ENCODE measurements at places on chromosomes 4 and X.

DNA sequence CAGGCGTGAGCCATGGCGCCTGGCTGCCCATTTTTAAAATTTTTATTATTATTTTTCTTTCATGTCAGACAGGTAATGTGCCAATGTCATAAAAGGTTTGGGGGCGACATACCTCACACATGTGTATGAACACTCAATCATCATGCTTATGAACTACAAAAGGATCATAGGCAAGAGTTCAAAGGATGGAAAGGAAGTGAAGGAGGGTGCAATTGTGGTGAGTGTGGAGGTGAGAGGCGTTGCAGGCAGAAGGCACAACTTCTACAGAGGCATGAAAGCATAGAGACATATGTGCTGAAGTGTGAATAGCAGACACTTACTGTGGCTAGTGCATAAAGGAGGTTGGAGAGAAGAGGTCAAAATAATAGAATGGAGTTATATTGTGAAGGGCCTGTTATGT is 4.0 kb downstream of the IGFBP7 start:
- DNase-seq = no peak

DNA sequence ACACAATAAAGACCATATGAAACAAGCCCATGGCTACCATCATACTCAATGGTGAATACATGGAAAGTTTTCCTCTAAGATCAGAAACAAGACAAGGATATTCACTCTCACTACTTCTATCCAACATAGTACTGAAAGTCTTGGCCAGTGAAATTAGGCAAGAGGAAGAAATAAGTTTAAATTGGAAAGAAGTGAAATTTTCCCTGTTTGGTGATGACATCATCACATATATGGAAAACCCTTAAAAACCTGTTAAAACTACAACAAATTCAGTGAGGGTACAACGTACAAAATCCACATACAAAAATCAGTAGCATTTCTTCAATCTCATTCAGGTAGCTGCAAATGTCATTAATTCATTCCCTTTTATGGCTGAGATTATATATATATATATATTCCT is 164.0 kb upstream of the IRS4 start:
- no peak for DNase-seq

GRCh38 chr4:145230726-145231125 is 50.3 kb upstream of the OTUD4 start:
- no peak for DNase-seq

DNA sequence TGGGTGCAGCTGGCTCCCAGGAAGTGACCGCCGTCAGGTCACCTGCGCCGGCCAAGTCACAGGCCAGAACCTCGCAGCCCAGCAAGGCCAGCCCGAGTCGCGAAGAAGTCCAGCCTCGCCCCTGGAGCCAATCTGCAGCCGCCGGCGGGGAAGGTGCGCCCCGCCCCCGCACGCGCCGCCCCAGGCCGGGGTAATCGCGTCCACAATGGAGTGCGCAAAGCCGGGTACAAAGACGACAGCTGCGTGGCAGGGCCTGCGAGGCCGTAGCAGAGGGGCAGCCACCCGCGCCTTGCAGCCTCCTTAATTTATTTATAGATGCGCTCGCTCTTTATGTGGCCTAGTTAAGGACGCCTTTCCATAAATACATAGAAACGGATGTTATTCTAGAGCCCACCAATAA is 139.4 kb upstream of the CPEB2 start:
- no peak for DNase-seq

GRCh38 chr4:2785613-2786012 is 7.3 kb upstream of the SH3BP2 start:
- no peak for DNase-seq

GRCh38 chrX:136794080-136794479 is 13.3 kb upstream of the ARHGEF6 start:
- no peak for DNase-seq

DNA sequence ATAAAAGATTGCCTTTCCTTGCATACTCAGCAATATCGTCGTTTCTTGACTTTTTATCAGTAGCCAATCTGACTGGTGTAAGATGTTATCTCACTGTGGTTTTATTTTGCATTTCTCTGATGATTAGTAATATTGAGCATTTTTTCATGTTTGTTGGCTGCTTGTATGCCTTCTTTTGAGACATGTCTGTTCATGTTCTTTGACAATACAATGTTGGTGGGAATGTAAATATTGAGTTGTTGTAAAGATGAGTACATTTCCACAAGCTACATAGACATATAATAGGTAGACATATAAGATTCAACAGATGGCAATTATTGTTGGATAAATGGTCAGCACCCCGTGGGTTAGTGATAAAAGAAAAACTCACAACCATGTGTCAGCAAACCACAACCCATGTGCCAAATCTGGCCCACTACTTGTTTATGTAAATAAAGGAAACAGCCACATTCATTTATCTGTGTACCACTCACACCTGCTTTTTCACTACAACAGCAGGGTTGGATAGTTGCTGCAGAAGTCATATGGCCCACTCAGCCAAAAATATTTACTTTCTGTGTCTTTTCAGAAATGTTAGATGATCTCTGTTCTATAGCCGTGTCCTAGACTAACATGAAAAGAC is 153.1 kb upstream of the VCX start:
- DNase-seq = no peak

DNA sequence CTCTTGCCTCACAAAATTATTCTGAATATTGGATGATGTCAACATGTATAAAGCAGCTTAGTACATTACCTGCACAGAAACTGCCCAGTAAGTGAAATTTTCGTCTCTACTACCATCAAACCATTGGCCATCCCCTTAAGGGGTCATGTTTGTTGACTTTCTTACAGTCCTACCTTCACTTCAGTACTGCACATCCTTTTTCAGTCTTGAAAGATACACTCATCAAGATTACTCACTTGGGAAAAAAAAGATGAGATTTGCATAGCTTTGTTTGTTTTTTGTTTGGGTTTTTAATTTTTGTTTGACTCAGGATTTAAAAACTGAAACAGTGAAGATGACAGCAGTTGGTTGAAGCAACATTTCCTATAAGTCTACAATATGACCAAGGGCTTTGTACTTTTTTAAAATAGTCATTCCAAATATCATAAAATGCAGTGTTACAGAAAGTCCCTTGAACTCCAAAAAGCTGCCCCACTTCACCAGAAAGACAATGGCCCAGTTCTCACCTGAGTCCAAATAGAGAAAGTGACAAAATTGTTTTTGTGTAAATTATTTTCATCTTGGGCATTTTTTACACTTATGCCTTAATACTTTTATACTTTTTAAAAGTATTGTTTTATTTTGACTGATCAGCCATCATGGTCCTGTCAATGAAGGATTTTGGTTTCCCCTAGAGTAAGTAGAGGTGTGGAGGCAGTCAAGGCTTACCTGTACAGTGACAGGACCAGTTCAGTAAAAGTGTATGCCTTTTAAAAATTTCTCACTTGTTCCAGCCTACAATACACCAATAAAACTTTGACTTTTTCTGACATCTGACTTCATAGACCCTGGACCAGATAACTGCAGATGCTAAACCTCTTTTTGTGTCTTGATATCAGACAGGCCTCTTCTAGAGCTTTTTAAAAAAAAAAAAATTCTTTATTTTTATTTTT is 59.7 kb upstream of the EDA2R start:
- no peak for DNase-seq

GRCh38 chr4:38523054-38523453 is 140.9 kb upstream of the KLF3 start:
- DNase-seq = no peak

DNA sequence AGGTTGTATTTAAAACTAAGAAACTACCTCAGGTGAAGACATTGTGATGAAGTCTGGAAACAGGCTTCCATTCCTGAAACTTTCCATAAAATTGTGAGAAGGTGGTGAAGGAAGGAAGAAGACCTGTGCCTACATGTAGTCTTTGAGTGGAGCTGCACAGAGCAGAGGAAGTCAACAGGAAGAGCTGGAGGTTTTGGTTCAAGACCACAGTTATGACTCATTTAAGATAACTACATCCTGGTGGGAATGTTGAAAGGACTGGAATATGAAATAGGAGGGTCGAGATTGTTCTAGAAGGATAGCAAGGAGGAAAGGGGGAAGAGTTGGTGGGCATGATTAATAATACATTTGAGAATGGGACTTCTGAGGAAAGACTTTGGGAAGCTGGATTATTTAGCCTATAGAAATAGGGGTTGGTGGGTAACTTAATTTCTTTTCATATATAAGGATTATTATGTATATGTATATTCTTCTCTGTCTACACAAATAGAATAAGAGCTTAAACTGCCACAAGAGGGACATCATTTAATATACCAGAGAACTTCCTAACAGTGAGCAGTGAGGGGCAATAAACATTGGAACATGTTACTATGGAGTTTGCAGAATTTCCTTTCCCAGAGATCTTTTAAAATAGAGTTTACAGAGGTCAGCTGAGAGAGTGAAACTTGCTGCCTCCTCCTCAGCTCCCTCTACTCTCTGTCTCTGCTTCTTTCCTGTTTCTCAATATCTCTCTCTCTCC is 23.5 kb downstream of the AWAT2 start:
- no peak for DNase-seq

- no peak for DNase-seq
These were observed at the start of gene STS for GRCh38 chrX:7147413-7147977. TSS of gene STS (plus strand) at chrX:7147712. CDS start at chrX:7253200, 105,488 bp downstream.

GRCh38 chrX:151596282-151596681 is 32.8 kb downstream of the PASD1 start:
- no peak for DNase-seq

GRCh38 chr4:151690876-151691275 is 69.9 kb downstream of the GATB start:
- no peak for DNase-seq

DNA sequence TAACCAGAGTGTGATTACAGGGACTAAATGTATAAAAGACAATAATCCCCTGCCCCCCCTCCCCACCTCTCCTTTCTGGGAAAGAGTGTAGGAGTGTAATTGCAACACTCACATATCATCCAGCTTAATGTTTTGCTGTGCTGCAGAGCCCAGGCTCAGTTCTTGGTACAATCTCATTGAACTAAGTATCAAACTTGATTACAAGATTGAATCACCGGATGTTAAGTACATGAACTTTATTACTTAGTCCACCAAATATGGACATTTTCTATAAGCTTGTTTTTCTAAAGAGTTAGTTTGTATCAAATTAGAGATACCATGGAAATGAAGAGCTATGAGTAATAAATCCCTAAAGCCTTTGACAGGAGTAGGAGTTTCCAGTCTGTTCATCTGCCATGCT is 559.1 kb downstream of the ZNF674 start:
- DNase-seq = no peak

DNA sequence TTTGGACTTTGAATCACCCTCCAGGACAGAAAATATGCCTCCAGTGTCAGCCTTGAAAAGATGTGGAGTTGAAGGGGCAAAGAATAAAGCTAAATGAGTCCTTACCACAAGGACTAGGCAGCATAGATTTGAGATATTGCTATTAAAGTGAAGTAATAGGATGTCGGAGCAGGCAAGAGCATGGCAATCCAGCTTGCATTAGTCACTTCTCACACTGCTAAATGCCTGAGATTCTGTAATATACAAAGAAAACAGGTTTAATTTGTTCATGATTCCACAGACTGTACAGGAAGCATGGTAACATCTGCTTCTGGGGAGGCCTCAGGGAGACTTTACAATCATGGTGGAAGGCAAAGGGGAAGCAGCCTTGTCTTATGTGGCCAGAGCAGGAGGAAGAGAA is 109.8 kb upstream of the PCDH7 start:
- no peak for DNase-seq

DNA sequence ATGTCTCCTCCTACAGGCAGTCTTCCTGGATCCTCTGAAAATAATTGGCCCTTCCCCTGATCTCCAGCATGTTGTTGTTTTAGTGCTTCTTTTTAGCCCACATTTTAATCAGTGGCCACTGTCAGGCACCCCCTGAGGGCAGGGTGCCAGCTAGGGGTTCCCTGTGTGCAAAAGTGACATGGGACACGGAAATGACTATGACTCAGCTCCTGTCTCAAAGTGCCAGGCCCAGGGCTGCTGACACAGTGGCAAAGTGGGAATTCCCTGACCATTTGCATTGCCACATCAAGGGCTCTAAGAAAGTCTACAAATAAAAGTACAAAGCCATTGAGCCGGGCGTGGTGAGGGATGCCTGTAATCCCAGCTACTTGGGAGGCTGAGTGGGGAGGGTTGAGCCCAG is 24.8 kb downstream of the HMX1 start:
- DNase-seq = no peak

DNA sequence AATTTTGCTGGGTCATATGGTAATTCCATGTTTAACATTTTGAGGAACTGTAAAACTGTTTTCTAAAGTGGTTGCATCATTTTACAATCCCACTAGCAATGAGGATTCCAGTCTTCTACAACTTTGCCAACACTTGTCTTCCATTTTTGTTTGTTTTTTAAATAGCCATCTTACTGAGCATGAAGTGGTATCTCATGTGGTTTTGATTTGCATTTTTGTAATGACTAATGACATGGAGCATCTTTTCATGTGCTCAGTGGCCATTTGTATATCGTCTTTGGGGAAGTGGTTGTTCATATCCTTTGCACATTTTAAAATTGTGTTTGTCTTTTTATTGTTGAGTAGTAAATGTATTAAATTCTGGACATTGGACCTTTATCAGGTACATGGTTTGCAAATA is 94.7 kb downstream of the TMEM131L start:
- DNase-seq = no peak

DNA sequence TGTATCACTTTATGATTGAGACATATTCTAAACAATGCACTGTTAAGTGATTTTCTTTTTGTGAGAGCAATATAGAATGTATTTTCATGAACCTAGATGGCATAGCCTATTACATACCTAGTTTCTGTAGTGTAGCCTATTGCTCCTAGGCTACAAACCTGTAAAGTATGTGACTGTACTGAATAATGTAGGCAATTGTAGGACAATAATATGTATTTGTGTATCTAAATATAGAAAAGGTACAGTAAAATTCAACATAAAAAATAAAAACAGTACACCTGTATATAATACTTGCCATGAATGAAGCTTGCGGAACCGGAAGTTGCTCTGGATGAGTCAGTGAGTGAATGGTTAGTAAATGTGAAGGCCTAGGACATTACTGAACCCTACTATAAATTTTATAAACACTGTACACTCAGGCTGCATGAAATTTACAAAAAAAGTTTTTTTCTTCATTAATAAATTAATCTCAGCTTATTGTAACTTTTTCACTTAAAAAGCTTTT is 106.7 kb downstream of the VSIG4 start:
- DNase-seq = no peak

- no peak for DNase-seq
These were observed 59.8 kb upstream of the RELL1 start for GRCh38 chr4:37745946-37746345.

GRCh38 chr4:18405054-18405453 is 383.5 kb upstream of the LCORL start:
- DNase-seq = no peak

GRCh38 chrX:72498782-72499181 is 73.9 kb downstream of the HDAC8 start:
- no peak for DNase-seq

- no peak for DNase-seq
These were observed 117.0 kb downstream of the PCDH7 start for GRCh38 chr4:30837131-30837539.

- no peak for DNase-seq
These were observed 38.6 kb upstream of the HMX1 start for GRCh38 chr4:8910100-8910821.

DNA sequence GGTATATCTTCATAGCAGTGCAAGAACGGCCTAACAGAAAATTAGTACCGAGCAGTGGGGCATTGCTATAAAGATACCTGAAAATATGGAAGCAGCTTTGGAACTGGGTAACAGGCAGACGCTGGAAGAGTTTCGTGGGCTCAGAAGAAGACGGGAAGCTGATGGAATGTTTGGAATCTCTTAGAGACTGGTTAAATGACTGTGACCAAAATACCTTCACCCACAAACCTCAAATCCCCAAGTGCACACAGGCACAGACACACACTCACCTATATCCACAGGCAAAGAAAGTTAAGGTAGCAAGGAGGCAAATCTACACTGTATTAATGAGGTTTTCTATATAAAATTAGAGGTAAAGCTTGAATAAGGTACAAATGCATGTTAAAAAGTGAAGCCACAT is 14.6 kb upstream of the SPRY1 start:
- no peak for DNase-seq

All from stimulated activated CD8-positive, alpha-beta memory T cell treated with anti-CD3 and anti-CD28 coated beads, Interleukin-2, amount 100 ng/mL, for 1 hour (primary cell).